Adipocyte (in vitro differentiated cells): ENCODE measurements at places on chromosomes 1 and 21.

DNA sequence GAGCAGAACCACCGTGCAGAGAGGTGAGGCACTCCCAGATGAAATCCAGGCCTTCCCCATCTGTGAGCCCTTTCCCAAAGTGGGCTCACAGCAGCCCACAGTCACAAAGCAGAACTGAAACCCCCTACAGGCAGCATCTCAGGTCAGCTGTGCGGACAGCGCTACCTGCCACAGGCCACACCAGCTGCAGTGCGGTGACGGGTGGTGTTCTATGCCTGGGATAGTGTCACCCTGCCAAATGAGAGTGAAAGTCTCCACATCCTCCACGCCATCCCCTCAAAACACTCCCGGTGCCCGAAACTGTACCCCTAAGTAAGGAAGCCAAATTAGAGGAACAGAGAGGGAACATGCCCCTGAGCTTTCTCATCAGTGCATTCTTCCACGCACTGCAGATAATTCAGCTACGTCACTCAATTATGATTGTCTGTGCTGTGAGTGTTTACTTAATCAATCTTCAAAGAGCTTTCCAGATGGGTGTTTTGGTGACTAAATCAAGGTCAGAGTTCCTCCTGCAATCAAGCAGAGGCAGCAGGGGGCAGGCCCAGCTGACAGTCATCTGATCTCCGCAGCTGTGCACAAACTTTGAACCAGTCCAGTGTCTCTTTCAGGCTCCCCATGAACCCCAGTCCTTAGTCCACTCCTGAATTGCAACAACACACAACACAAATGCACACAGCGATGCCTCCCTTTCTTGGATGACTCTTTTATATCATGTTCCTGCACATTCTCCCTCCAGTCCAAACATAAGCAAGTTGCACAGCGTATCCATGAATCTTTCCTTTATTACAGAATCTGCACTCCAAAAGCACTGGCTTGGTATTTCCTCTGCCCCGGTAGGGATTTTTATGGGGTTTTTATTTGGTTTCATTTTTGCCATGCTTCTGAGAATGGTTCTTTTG is 150.0 kb downstream of the TOMM20 start:
- peak; percentile 50 for DNase-seq

DNA sequence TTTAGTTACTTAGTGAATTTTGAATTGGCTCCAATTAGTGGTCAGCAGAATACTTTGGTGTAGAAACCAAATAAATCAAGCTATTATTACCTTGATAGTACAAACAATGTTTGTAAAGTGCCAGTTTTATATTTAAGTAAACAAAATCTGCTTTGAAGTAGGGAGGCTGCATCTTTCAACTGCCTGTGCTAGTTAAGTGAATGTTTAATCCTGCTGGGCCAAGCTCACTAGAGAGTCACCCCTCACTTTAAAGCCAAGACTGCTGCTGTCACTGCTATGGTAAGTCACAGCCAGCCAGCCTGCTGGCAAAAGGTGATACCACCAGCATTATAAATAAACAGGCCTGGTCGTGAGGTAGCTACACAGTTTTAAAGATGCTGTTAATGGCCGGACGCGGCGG is 10.3 kb upstream of the CFAP126 start:
- DNase-seq: no peak

GRCh38 chr1:47624531-47624930 is 186.7 kb downstream of the FOXD2 start:
- no peak for DNase-seq

DNA sequence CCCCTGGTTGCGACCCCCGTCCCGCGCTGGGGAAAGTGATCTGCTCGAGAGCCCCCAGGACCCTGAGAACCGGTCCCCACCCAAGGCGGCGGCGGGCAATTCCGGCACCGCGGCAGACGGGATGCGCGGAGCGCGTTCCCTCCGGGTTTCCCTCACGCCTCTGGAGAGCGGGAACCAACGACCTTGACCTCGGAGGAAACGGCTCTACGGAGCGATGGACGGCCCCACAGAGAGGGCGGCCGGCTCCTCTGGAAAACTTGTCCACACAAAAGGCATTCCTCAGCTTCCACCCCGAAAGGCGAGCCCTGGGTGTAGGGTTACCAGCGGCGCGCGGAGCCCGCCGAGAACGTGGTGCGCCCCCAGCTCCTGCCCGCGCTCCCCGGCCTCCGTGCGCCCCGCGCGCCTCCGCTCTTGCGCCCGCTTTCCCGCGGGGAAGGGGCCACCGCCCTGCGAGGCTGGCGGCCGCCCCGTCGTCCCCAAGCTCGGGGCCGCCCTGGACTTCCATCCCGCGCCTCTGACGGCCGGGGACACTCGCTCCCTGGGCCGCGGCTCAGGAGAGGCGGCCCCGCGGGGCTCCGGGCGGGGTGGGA is 391 bp upstream of the KIAA1614 start:
- peak; percentile 81 for DNase-seq

DNA sequence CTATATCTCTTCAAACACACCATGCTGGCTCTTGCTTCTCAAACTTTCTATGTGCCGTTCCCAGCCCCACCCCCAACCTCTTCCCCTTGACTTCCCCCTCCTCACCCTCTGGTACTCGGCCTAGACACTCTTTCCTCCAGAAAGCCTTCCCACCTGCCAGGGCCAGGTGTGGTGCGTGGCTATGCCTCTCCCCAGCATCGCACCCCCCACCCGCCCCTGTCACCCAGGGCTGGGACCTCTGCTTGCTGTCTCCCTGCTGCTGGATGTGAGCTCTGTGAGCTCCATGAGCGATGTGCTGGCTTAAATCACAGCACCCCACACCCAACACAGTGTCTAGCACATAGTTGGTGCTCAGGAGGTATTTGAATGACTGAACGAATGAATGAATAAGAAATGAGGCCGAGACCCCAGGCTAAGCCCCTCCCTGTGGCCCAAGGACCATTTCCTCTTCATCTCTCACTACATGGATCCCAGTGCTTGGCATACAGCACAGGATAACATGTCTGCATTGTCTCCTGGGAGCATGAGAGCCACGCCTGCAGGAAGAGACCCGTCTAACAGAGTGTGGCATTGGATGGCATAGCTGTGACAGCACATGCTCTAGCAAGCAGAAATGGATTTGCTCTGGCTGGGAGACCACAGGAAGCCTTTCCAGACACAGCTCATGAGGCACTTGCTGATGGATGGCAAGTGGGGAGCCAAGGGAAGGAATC is 19.7 kb downstream of the TNNT2 start:
- no peak for DNase-seq
